Left colon (tissue), 2 donors: ENCODE measurements at places on chromosomes 12 and 14. TPM values are rescaled to one million over a fixed set of nuclear protein-coding genes. Genes with fewer than 3 reads are reported as not detected.

The VWF gene
- total RNA-seq = 48.5 TPM

The SDR9C7 gene
- not detected for total RNA-seq

The HOXC13 gene
- not detected for total RNA-seq

The KRT71 gene
- not detected for total RNA-seq

DNA sequence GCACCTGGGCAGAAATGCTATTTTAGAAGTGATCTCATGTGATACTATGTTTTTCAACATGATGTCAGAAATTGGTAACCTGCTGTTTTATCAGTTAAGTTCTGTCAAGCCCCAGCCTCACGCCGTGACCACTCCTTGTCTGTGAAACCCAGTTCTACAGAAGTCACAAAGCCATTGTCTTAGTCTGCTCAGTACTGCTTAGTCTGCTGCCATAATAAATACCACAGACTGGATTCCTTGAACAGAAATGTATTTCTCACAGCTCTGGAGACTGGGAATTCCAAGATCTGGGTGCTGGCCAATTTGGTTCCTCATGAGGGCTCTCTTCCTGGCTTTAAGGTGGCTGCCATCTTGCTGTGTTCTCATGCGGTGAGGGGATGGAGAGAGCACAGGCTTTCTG, 176.9 kb downstream of the PRKCH start:
- no peak for DNase-seq

GRCh38 chr12:48202766-48203165, 326 bp downstream of the OR10AD1 start:
- no peak for DNase-seq

The HHIPL1 gene
- 0.31 TPM for total RNA-seq

DNA sequence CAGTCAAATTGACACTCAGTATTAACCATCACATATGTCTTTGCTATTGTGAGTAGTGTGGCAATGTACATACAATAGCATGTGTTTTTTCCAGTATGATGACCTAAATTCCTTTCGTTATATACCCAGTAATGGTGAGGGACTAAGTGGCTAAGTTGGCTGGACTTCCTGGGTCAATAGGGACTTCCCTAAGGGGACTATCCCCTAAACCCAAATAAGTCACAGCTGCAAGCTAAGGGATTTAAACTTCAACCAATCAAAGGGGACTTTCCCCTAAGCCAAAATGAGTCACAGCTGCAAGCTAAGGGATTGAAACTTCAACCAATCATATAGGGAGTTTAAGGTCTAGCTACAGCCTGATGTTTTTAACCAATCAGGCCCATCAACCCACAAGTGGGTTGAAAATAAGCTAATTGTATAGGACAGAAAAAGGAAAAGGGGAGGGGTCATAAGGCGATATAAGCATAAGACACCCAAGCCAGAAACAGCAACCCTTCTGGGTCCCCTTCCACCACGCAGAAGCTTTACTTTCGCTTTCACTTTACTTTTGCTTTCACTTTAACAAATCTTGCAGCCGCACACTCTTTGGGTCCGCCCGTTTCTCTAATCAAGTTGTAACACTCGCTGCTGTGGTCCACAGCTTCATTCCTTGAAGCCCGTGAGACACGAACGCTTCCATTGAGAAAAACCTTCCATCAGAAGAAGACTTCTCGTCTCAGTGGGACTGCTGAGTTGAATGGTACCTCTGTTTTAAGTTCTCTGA, 404.4 kb downstream of the FLRT2 start:
- peak; percentile 29 for DNase-seq

DNA sequence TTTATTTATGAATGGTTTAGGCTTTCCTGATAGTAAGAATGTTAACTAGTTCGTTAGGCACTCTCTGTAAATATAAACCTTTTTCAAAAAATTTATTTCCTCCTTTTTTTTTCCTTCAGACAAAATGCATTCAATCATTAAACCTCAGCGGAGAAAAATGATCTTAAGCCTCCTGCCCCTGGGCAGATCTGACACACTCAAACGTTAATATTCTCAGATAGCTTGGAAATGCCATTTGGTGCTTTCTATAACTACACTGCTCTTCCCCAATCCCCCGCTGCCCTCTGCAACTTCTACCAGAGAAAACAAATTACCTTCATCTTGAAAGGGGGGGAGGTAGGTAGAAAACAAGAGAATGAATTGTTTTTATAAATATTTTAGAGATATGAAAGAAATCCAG, 521.2 kb downstream of the MED13L start:
- DNase-seq = no peak

- DNase-seq = no peak
Observed at GRCh38 chr14:26687301-26687837, 89.5 kb upstream of the NOVA1 start.
